ENCODE measurements at places on chromosomes 5 and 9. TPM values are rescaled to one million over a fixed set of nuclear protein-coding genes. Genes with fewer than 3 reads are reported as not detected.

DBH gene
- not detected for polyA plus RNA-seq

- H3K27me3 ChIP-seq = no peaks in the 10 kb centered on the region
- no peaks in the 10 kb centered on the region for H3K4me1 ChIP-seq
- H3K4me3 ChIP-seq = no peak overlapping the region
- no peak overlapping the region for H3K27ac ChIP-seq
These were observed 24.9 kb downstream of the HMGCS1 start for GRCh38 chr5:43288269-43288831.

- H3K27me3 ChIP-seq = no peaks in the 10 kb centered on the region
- H3K4me3 ChIP-seq = no peak overlapping the region
- no peaks in the 10 kb centered on the region for H3K36me3 ChIP-seq
- no peaks in the 10 kb centered on the region for H3K4me1 ChIP-seq
These were observed 74.4 kb upstream of the FCN1 start for GRCh38 chr9:134991808-134992754.

PTTG1 gene
- 87.8 TPM for polyA plus RNA-seq

- no peaks in the 10 kb centered on the region for H3K4me1 ChIP-seq
- H3K27ac ChIP-seq = no peak overlapping the region
- H3K27me3 ChIP-seq = no peaks in the 10 kb centered on the region
- H3K36me3 ChIP-seq = no peaks in the 10 kb centered on the region
- no peak overlapping the region for H3K4me3 ChIP-seq
These were observed 51.9 kb upstream of the UBAC1 start for GRCh38 chr9:136013116-136013515.

DNA sequence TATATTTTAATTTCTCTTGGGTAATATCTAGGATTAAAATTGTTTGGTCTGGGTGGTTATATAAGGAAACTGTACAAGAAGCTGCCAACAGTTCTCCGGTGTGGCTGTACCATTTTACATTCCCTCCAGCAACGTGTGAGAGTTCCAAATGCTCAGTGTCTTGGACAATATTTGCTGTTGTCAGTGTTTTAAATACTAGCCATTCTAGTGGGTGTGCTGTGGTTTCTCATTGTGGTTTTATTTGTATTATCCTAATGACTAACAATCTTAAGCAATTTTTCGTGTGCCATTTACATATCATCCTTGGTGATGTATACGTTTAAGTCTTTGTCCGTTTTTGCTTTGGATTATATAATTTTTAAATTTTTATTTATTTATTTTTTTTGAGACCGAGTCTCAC is 34.0 kb downstream of the TNFSF15 start:
- H3K27ac ChIP-seq = no peak overlapping the region
- no peaks in the 10 kb centered on the region for H3K4me1 ChIP-seq
- no peak for DNase-seq

GRCh38 chr5:41722359-41722950 is 147.8 kb downstream of the OXCT1 start:
- H3K4me1 ChIP-seq = no peaks in the 10 kb centered on the region
- H3K4me3 ChIP-seq = no peak overlapping the region
- no peak overlapping the region for H3K27ac ChIP-seq
- DNase-seq = no peak
- no peaks in the 10 kb centered on the region for H3K36me3 ChIP-seq
- H3K27me3 ChIP-seq = no peaks in the 10 kb centered on the region

GRCh38 chr5:171562822-171563221 is 143.4 kb downstream of the FGF18 start:
- no peak overlapping the region for H3K27ac ChIP-seq
- peaks cover 5% of the 10 kb centered on the region for H3K27me3 ChIP-seq
- H3K4me1 ChIP-seq = no peaks in the 10 kb centered on the region
- no peaks in the 10 kb centered on the region for H3K36me3 ChIP-seq

- H3K27ac ChIP-seq = no peak overlapping the region
- no peak for DNase-seq
- H3K36me3 ChIP-seq = no peaks in the 10 kb centered on the region
These were observed 140.1 kb downstream of the TMEM38B start for GRCh38 chr9:105834404-105834803.

HRCT1 gene
- polyA plus RNA-seq = not detected

GRCh38 chr9:99140685-99141314 is 35.9 kb downstream of the TGFBR1 start:
- H3K27me3 ChIP-seq = no peaks in the 10 kb centered on the region
- peaks cover 17% of the 10 kb centered on the region for H3K4me1 ChIP-seq
- H3K4me3 ChIP-seq = no peak overlapping the region
- peak; percentile 58 for DNase-seq
- H3K36me3 ChIP-seq = peaks cover 57% of the 10 kb centered on the region
- H3K27ac ChIP-seq = no peak overlapping the region

DNA sequence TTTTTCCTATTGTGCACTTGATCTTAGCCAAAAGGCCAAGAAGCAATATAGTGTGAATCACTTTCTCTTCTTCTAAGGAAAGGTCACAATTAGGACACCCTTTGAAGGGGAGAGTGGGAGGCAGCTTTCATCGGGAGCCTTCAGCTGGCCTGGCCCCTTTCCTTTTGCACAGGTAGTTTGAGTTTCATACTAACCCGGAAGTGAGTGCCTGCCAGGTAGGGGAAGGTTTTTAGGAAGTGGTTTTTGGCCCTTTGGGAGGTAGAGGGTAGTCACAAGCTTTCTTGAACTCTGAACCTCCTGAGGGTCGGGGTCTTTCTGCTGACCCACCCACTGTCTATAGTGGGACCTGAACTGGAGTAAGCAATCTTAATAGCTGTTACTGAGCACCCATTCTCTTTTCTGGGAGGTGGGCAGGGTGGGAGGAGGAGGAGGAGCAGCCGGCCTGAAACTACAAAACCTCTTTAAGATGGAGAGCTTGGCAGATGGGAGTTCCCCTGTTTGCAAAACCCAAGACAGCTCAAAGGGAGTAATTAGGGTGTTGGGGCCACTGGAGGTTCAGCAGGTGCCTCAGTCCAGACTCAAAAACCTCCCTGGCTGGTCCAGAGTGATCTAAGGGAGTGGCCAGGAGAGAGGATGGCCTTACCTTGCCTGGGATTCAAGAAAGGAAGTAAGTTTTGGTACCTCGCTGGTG is 6.0 kb downstream of the LARP1 start:
- peaks cover 63% of the 10 kb centered on the region for H3K4me1 ChIP-seq
- H3K27ac ChIP-seq = peak overlapping the region; percentile 80
- H3K36me3 ChIP-seq = no peaks in the 10 kb centered on the region

LSM11 gene
- 0.84 TPM for polyA plus RNA-seq

DNA sequence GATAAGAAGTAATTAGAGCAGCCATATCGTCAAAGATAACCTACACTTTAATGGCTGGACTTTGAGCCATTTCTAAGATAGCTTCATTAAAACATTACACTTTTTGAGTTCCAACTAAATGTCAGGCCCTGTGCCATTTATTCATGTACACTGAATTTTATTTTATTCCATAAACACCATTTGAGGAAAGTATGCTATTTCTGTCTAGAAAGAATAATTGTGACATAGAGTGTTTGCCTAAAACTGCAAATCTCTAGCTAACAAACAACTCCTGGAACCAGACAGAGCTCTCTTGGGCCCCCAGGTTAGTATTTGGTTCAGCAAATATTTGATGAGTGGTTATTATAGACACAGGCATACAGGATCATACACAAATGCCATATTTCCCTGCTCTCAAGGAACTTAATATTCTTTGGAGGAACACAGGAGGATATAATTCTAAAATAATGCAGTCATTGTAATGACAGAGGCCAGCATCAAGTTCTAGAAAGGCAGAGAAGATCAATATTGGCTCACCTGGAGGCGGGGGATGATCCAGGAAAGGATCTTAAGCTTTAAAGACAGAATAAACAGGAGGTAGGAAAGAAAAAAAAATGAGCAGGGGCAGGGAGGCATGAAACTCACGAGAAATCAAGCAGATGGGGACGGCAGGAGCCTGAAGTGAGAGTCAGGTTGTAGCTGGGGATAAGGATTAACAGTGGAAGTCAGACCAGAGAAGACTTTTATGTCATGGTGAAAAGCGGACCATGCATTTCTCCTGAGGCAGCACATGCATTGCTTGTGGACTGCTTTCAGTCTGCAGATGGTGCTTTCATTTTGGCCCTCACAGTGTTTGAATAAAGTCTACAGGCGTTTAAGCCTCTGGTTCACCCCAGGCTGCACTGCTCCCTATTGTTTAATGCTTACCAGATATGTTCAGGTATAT is 127.7 kb downstream of the GCNT1 start:
- no peak for DNase-seq
- H3K4me3 ChIP-seq = no peak overlapping the region
- no peak overlapping the region for H3K27ac ChIP-seq

DNA sequence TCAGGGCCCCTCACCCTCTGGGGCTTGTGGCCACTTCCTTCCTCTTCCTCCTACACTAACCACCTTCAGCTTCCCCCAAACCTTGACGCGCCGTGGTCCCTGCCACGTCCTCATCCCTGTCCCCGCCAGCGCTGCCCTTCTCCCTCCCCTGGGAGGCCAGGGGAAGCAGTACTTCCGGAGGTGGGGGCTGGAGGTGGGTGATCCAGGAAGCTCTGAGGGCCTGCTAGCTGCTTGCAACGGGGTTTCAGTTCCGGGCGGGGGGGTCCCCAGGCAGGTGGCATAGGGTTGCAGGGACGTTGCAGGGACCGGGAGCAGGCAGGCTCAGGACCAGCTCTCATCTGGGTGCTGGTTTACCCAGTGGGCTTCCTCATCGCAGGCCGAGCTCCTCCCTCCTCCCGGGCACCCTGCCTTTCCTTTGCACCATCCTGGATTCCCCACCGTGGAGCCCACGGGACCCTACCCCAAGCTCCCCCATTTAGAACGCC is 70.0 kb downstream of the RXRA start:
- peaks cover 65% of the 10 kb centered on the region for H3K4me1 ChIP-seq
- peak overlapping the region; percentile 37 for H3K4me3 ChIP-seq
- peak overlapping the region; percentile 98 for H3K27ac ChIP-seq
- no peaks in the 10 kb centered on the region for H3K27me3 ChIP-seq

- H3K4me3 ChIP-seq = no peak overlapping the region
- H3K4me1 ChIP-seq = no peaks in the 10 kb centered on the region
- H3K27ac ChIP-seq = no peak overlapping the region
- no peaks in the 10 kb centered on the region for H3K27me3 ChIP-seq
These were observed 81.6 kb downstream of the NDUFS4 start for GRCh38 chr5:53642061-53642460.

DNA sequence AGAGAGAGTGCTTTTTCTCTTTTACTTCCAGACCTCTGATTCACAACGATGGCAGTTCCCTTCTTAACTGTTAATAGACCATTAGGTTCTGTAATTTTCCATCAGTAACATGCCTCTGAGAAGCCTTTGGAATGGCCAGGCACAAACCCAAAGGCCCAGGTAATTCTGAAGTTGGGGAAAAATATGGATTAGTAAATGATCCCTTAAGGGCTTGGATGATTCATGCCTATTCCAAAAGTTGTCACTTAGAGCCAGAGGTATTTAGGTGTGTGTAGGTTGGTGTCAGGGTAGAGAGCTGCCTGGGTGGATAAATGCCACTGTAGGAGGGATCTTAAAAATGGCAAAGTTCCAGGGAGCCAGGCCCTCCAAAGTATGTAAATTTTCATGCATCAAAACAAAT is 228.8 kb downstream of the PLK2 start:
- no peaks in the 10 kb centered on the region for H3K4me1 ChIP-seq
- no peak for DNase-seq
- H3K4me3 ChIP-seq = no peak overlapping the region
- H3K27me3 ChIP-seq = no peaks in the 10 kb centered on the region
- H3K36me3 ChIP-seq = no peaks in the 10 kb centered on the region
- H3K27ac ChIP-seq = no peak overlapping the region

SLC6A7 gene
- not detected for polyA plus RNA-seq

RNF224 gene
- polyA plus RNA-seq = not detected

GRCh38 chr5:14225173-14225834 is 82.2 kb downstream of the TRIO start:
- H3K36me3 ChIP-seq = no peaks in the 10 kb centered on the region
- no peak for DNase-seq
- H3K27ac ChIP-seq = no peak overlapping the region
- peaks cover 3% of the 10 kb centered on the region for H3K27me3 ChIP-seq
- no peaks in the 10 kb centered on the region for H3K4me1 ChIP-seq

DNA sequence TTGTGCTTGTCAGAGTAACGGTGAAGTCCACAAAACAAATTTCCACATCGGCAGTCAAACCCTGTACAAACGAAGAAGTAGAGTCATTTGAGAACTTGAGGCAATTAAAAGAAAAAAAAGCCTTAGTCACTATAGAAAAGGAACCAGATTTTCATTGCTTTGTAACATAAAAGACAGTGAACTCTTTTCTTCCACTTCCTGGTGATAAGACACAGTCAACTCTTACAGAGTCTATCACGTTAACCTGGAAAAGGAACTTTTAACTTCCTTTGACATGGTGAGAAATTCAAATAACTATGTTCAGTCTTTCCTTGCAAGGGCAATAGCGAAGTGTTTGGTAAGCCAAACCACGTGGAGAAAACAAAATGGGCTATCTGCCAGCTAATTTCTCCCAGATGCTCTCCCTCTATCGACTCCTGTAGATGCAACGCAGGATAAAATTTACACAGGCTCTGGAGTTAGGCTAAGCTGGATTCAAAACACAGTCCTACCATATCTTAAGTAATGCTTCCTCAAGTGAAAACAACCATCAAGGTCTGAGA is 8.9 kb downstream of the ZFAND5 start:
- H3K36me3 ChIP-seq = peaks cover 71% of the 10 kb centered on the region
- no peak overlapping the region for H3K27ac ChIP-seq
- H3K4me1 ChIP-seq = peaks cover 37% of the 10 kb centered on the region
- H3K27me3 ChIP-seq = no peaks in the 10 kb centered on the region
- DNase-seq = no peak

TSSK1B gene
- not detected for polyA plus RNA-seq

DNA sequence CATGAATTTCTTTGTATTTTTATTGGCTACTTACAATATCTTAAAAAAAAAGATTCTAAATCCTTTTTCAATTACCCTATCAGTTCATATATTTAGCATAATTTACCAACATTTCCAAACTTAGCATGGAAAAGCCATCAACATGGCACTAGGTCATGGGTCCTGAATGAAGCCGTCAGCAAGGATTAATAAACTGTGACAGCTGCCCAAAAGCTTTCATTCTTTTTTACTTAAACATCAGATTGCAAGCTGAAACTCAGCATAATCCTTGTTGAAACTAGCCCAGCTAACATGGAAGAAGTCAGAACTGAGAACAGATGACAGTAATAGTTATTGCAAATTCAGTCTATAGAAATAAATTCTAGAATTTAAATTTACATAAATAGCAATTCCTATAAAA is 209.8 kb downstream of the ADAMTS6 start:
- DNase-seq = no peak
- no peak overlapping the region for H3K4me3 ChIP-seq
- no peaks in the 10 kb centered on the region for H3K27me3 ChIP-seq
- no peaks in the 10 kb centered on the region for H3K4me1 ChIP-seq
- no peaks in the 10 kb centered on the region for H3K36me3 ChIP-seq

DNA sequence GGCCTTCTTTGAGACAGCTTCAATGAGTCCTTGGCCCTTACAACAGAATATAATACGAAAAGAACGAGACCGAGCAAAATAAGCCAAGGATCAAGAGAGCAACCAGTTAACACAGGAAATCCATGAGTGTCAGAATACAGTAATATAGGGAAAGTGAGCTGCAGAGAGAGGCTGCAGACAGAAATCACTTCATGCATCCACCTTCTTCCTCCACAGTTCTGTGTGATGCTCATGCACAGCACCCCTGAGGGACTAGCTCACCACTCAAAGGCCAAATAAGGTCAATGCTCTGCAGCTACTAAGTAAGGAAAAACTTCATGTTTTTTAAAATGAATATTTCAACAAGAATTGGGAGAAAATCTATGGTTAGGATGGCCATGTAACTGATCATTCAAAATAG is 257.1 kb downstream of the MCTP1 start:
- H3K4me3 ChIP-seq = no peak overlapping the region
- no peaks in the 10 kb centered on the region for H3K27me3 ChIP-seq
- no peaks in the 10 kb centered on the region for H3K36me3 ChIP-seq
- H3K4me1 ChIP-seq = no peaks in the 10 kb centered on the region
- H3K27ac ChIP-seq = no peak overlapping the region

ST6GALNAC4 gene
- polyA plus RNA-seq = 23.7 TPM
